ENCODE measurements at places on chromosomes 11 and 22.

DNA sequence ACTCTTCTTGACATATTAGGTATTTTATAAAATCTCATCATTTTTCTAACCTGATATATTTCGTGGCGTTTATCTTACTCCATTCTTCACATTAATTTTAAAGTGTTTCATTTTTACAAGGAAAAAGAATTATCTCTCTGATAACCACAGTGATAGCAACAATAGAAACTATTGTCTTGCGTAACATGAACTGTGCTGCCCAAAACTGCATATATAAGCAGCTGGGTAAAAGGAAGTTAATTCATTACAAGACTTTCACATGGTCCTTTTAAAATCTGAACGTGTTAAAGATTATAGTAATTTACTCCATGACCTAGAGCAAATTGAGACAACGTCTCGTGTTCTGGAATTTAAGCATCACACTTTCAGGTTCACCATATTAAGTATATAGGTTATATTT is 210.4 kb upstream of the GRIA4 start:
- no peak for DNase-seq

DNA sequence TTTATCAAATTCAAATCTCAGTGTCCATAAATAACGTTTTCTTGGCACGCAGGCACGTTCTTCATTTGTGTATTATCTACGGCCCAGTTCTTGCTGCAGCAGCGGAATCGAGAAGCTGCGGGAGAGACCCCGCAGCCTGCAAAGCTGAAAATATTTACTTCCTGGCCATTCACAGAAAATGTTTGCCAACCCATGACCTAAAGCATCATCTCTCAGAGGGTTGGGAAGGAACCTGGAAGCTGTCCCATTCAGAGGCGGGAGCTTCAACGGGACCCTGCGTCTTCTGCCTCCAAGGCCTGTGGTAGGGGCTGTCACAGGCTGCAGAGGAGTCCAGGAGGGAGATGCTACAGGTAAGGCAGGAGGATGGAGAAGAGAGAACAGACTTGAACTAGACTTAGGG is 319.2 kb downstream of the MN1 start:
- no peak for DNase-seq

- DNase-seq = no peak
Observed at GRCh38 chr22:50298937-50299784, 8.3 kb downstream of the PLXNB2 start.

DNA sequence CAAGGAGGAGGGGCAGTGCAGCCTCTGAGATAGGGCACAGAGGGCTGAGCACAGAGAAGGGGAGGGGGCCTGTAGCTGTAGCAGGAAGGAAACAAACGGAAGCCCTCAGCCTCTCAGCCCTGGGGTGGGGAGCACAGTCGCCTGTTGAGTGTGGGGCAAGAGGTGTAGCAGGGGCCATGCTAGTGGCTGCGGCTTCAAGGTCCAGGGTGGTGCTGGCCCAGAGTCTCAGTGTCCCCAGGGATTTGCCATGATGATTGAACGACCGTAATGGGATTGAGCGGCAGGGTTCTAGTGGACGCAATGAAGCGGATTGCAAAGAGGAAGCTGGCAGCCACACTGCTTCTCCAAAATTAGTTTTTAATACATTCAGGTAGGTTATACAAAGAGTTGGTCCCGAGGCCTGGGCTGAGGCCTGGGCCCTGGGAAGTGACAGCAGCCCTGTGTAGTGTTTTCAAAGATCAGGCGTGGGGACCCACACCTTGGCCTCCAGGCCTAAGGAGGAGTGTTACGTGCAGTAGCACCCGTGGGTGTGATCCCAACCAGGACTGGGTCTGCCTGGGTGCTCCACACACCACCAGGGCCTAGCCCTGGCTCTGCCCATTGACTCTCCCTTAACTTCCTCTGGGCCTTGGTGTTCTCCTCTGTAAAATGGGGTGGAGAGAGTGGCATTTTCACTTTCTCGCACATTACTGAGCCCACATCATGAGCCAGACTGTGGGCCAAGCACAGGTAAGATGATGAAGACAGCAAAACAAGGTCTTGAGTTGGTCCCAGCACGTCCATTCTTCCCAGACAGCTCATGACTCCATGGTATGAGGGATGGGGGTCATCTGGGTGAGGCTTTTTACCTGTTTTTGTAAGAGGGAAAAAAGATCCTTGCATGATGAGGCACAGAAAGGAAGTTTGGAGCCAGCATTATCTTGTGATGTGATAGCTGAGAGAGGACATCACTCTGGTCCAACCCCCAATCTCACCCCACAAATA is 13.1 kb downstream of the LRRC32 start:
- no peak for DNase-seq

- DNase-seq = no peak
Observed at GRCh38 chr22:25492841-25493734, 71.4 kb upstream of the GRK3 start.

DNA sequence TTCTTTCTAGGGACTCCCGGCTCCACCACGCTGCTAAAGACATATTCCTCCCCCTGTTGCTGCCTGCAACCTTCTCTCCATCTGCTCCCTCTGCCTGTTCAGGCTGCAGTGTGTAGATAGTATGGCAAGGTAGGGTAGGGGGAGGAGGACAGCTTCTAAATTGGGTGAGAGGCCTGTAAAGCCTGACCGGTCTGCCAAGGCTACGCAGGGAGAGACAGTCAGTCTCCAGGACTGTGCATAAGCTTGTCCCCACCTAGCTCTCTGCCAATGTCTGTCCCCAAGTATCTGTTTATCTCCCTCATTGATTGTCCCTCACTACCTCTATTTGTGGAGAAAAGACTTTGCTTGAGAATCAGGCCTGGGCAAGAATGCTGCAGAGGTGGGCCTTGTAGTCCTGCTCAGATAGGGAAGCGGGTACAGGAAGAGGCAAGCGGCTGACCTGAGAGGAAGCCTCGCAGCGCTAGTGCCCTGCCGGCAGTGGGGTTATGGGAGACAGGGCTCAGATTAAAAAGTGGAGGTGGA is 871 bp upstream of the SEZ6L start:
- DNase-seq = no peak

DNA sequence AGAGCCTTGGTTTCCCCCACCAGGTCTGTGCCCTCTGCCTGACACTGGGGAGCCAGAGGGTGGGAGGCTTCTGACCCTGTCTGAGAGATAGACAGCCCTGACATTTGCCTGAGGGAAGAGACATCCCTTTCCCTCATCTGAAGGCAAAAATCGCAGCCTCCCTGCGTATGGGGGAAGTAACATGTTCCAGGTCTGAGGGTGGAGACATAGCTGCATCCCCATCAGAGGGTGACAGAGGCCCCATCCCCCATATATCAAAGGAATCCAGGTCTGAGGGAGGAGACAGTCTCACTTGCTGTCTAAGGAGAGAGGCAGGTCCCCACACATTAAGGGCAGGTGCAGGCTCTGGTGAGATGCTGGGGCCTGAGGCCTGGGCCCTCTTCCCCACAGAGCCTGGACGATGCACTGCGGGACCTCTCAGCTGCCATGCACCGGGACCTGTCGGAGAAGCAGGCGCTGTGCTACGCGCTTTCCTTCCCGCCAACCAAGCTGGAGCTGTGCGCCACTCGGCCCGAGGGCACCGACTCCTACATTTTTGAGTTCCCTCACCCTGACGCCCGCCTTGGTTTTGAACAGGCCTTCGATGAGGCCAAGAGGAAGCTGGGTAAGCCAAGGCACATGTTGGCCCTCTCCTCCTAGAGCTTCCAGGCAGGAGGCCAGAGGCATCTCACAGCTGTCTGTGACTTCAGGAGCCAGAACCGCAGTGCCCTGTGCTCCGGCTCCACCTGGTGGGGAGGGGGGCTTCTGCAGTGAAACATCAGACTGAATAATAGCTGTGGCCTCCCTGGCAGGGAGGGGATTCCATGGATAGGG is 16.1 kb upstream of the RELT start:
- peak; percentile 20 for DNase-seq

DNA sequence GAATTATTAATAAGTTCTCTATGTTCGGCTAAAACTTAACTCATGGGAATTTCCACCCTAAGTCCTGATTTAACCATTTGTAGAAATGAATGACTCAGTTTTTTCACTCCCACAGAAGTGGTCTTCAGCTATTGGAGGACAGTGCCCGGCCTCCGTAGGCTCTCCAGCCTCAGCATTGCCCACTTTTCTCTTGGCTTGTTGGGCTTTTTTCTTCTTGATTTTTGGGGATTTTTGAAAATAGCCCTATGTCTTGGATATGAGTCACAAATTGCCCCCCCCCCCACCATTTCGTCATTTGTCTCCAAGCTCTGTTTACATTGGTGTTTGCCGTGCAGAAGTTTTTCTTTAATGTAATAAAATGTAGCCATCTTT is 66.7 kb downstream of the PACS1 start:
- peak; percentile 33 for DNase-seq

- peak; percentile 92 for DNase-seq
Observed at GRCh38 chr11:66316849-66317251, at the start of gene CD248. TSS of gene CD248 (minus strand) at chr11:66317044. CDS start at chr11:66317027, 17 bp downstream.

DNA sequence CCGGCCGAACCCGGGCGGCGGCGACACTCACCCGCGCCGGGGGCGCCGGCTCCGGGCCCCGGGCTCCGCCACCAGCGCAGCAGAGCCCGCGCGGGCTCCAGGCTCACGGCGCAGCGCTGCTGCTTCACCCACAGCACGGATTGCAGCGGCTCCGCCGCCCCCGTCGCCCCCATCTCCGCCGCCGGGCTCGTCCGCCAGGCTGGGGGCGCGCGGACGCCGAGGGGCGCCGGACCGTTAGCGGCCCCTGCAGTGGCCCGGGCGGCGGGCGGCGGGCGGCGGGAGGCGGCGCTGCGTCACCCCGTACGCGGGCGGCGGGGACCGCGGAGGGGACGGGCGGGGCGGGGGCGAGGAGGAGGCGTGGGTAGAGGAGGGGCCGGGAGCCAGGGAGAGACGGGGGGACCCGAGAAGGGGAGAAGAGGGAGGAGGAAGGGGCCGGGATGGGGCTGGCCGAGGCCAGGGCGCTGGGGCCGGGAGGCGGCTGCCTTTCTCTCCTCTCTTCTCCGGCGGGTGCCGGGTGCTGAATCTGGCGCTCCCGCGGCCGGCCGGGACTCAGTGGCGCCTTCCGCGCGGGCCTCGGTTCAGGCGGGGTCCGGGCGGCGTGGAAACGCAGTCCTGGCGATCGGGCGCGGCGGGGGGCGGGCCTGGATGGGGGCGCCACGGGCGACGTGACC is at the start of gene CERK:
Gene CERK (minus strand): TSS at position 277 of the 671 bp plus-strand sequence. CDS start 104 bp downstream, at position 173.
- peak; percentile 75 for DNase-seq

- DNase-seq = peak; percentile 11
Observed at GRCh38 chr11:124108156-124108555, 7.1 kb upstream of the VWA5A start.

GRCh38 chr11:112178936-112179335 is 3.6 kb downstream of the BCO2 start:
- no peak for DNase-seq
